T-helper 2 cell treated with Interferon-gamma antibody and Interleukin-4, amounts not matched to agents 100 ng/mL and 5 ng/mL, for 36 hours (primary cell): ENCODE measurements at places on chromosomes 1 and 21. TPM values are rescaled to one million over a fixed set of nuclear protein-coding genes. Genes with fewer than 3 reads are reported as not detected.

GPR25 gene
- total RNA-seq: not detected in 2 replicates

CFH gene
- 2.0 and 2.8 TPM in 2 replicates for total RNA-seq

LRRC53 gene
- total RNA-seq: not detected in 2 replicates

S100A7A gene
- total RNA-seq: not detected in 2 replicates

INAVA gene
- not detected in 2 replicates for total RNA-seq

ANKRD35 gene
- total RNA-seq: 0.48 and 0.66 TPM in 2 replicates

TAS1R3 gene
- 1.0 and 1.2 TPM in 2 replicates for total RNA-seq
